ENCODE measurements at places on chromosomes 2 and 18.

DNA sequence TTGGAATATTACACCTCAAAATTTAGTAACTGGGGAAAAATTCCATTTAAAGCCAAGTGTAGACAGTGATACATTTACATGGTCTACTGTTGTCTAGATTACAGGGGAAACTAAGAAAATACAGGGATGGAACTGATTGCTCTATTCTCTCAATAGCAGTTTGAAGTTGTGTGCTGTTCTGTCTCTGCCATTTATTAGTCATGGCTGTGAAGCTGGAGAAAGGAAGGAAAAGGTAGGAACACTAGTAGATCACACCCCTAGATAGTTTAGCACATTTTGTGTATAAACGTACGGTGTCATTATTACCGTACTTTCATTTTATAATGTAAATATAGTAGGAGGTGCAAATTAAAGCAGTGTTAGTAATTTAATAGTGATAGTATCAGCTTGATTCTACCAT is 170.5 kb downstream of the PHLPP1 start:
- no peak for DNase-seq

GRCh38 chr2:133312038-133312729 is 256.1 kb downstream of the NCKAP5 start:
- no peak for DNase-seq

DNA sequence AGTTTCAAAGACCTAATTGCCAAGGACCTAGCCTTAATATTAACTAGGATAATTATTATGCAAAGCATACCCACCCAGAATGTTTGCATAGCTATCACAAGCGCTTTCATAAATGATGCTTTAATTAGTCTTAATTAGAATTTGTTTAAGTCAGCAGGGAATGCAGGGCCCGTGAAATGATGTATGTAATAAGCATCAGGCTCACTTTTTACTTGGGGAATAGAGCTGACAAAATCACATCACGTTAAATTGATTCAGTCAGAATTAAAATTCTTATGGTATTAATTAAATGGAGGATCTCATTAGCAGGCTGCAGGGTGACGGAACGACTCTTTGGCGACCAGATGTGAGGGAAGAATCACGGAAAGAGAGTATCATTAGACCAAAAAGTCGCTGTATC is 264.5 kb downstream of the GPD2 start:
- DNase-seq, result no peak

- peak; percentile 70 for DNase-seq
These were observed 1.2 kb upstream of the UGT1A5 start for GRCh38 chr2:233711312-233712008.

- DNase-seq, result no peak
These were observed 48.4 kb upstream of the ZNF397 start for GRCh38 chr18:35192415-35192814.
